Stimulated activated CD4-positive, alpha-beta T cell treated with anti-CD3 and anti-CD28 coated beads, TNF-alpha, amount 100 ng/mL, for 1 hour (primary cell): ENCODE measurements at places on chromosomes 7 and 10.

- no peak for DNase-seq
These were observed 146.6 kb downstream of the CTNNA3 start for GRCh38 chr10:67549390-67549789.

DNA sequence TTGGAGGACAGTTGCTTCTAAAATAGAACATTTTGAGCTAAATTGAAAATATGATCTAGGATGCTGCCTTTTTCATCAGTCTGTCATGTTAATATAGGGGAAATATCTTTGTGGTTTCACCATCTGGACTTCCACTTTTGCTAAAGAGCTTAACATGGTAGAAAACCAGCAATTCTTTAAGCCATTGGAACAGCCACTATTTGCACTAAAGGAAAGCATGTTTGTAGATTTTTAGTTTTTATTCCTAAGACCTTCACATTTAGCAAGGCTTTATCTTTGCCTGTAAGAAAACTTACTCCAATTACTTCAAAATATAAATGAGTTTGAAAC, 291.0 kb downstream of the RNLS start:
- no peak for DNase-seq

- DNase-seq: no peak
These were observed 181.3 kb upstream of the FOXK1 start for GRCh38 chr7:4500812-4501211.

- DNase-seq: no peak
These were observed 23.1 kb downstream of the CNPY1 start for GRCh38 chr7:155523168-155523675.

- no peak for DNase-seq
These were observed 169.5 kb upstream of the KLF14 start for GRCh38 chr7:130903358-130903974.

DNA sequence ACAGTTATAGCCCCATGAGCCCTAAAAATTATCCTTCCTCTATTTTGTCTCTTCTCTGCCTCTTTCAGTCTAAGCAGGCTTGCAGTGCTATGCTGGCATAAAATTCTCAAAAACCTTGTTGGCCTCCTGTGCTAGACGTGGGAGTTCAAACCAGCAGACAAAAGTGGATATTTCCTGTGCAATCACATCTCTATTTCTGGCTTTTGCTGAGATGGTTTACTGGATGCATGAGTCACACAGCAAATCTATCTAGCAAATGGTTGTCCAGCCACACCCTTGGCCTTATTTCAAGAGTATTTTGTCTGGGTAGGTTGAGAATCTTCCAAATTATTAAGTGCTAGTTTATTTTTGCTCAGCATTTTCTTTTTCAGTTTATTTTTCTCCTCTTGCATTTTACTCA, 370.8 kb downstream of the CDC14C start:
- DNase-seq: no peak
